ENCODE measurements at places on chromosomes 11 and 22. TPM values are rescaled to one million over a fixed set of nuclear protein-coding genes. Genes with fewer than 3 reads are reported as not detected.

GRCh38 chr11:103832762-103833161 is 203.7 kb upstream of the DDI1 start:
- no peak for DNase-seq

Gene PHF21B
- total RNA-seq: 0.63 TPM

- DNase-seq: no peak
Observed at GRCh38 chr11:110431051-110431672, 1.4 kb downstream of the FDX1 start.

- DNase-seq: no peak
Observed at GRCh38 chr11:69000831-69001242, 12.2 kb downstream of the MRGPRF start.

DNA sequence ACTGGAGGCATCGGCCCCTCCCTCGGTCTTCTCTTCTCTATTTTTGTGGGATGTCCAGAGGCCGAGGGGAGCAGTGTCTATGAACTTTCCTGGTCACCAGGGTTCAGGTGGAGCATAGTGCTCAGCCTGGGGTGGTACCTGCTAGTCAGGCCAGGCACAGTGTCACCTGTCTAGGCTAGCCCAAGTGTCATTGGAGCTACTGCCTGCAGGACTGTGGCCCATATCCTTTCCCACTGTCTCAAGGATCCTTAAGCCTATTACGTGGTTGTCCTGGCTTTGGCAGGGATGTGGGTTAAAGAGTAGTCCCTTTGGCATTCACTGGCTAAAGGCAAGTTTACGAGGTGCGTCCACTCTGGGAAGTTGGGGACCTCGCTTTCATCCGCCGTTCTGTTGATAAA is 9.3 kb downstream of the RBM14 start:
- no peak for DNase-seq

GRCh38 chr22:17217179-17217578 is 2.1 kb downstream of the ADA2 start:
- no peak for DNase-seq

DNA sequence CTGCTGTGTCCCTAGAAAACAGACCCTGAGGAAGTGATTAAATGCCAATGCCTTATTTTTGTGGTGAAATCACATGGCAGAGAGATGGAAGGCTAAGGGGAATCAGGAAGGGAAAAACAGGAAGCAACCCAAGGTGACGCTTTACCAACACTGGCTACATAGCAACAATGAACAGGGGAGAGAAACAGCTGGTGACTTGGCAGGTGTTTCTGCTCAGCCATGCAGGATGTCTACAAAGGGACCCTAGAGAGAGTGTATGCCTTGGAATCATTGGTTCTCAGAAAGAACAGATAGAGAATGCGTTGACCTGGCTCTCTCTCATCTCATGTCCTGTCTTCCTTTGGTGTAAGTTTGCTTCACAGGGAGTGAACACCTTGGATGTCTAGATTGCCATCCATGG is 911.9 kb downstream of the OPCML start:
- no peak for DNase-seq

Gene PKNOX2
- total RNA-seq: 6.5 TPM

Gene C1QTNF4
- total RNA-seq: 3.5 TPM

DNA sequence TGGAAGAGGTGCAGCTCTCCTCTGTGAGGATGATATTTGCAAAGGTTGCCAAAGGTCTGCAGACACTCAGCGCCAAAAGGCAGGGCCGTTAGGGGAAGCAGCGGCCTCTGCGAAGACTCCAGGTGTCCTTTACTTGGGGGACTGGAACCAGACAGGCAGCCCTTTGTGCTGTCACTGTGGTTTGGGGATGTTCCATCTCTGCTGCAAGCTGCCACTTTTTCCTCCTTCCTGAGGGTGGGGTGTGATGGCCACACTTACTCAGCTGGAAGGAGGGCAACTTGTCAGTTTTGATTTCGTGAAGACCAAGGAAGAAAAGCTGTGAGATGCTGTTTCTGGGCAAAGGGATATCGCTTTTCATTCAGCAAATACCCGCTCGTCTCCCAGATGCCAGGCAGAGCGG is 96.5 kb upstream of the PRR5 start:
- no peak for DNase-seq

DNA sequence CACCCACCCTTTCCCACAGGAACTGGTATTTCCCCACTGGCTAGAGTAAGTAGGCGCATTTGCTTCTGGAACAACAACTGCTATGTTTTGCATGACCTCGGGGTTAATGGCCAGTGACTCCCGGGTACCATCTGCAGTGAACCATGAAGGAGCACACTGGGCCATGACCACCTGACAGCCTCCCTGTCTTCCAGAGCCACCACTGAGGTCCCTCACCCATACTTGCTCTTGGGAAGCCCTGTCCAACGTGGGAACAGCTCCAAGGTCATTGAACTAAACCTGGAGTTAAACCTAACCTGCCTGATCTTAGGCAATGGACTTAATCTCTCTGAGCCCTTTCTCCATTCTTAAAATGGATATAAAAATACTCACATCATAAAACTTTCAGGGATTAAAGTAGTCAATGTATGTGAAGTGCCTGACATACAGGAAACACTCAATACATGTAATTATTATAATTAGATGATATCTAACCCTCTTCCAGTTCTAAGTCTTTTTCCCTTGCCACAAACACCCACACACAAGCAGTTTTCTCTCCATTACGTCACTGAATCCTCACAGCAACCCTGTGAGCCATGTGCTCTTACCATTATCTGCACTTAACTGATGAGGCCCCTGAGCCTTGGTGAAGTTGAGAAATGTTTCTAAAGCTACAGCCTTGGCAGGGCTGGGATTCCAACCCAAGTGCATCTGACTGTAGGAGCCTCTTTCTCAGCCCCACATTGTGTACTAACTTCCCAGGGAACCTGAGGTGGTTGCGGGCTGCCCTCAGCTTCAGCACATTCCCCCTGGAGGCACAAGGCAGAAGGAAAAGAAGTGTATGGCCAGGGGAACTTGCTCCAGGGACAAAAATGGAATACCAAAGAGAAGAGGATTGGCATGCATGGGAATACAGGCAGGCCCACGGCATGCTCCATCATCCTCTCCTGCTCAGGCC is 74.5 kb upstream of the NCAM1 start:
- no peak for DNase-seq

DNA sequence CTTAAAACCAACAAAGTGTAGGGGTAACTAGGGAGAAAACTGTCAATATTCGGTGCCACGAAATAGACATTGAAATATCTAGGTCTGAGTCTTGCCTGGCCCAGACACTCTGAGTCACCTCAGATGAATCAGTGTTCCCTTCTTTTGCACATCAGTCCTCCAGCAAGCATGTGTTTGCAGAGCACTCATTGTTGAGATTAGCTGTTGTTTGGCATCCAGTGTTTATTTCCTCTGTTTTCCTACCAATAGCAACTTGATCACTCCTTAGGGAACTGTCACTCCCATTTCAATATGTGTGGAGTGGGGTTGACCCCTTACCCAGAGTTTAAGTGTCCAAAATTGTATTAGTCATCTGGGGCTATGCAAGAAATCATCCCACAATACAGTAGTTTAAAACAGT is 4.7 kb upstream of the ASCC2 start:
- no peak for DNase-seq

Gene SART1
- total RNA-seq: 18.9 TPM

Gene OR10D3
- total RNA-seq: not detected
